ENCODE measurements at places on chromosomes 1 and 21. TPM values are rescaled to one million over a fixed set of nuclear protein-coding genes. Genes with fewer than 3 reads are reported as not detected.

C4BPA gene
- polyA plus RNA-seq, result 0.50 TPM

DOCK7 gene
- polyA plus RNA-seq, result 42.3 TPM

BCAR3 gene
- polyA plus RNA-seq, result 14.2 TPM

MROH9 gene
- not detected for polyA plus RNA-seq

RTCA gene
- polyA plus RNA-seq, result 45.5 TPM

ATP6V1G3 gene
- polyA plus RNA-seq, result not detected

SHE gene
- polyA plus RNA-seq, result 6.7 TPM

OR2M3 gene
- 0.05 TPM for polyA plus RNA-seq

RGS13 gene
- polyA plus RNA-seq, result 0.11 TPM

PTGFR gene
- 4.1 TPM for polyA plus RNA-seq

VWA5B1 gene
- 4.5 TPM for polyA plus RNA-seq

SLC9C2 gene
- polyA plus RNA-seq, result 1.9 TPM

SELENBP1 gene
- 13.6 TPM for polyA plus RNA-seq

CYP4X1 gene
- polyA plus RNA-seq, result 20.0 TPM

GUK1 gene
- 396 TPM for polyA plus RNA-seq

TNFAIP8L2 gene
- 3.2 TPM for polyA plus RNA-seq

TEX35 gene
- polyA plus RNA-seq, result not detected

PTTG1IP gene
- polyA plus RNA-seq, result 219 TPM

OR2T11 gene
- polyA plus RNA-seq, result not detected

WNT3A gene
- not detected for polyA plus RNA-seq

TRIM33 gene
- polyA plus RNA-seq, result 39.1 TPM

RAB3B gene
- 38.8 TPM for polyA plus RNA-seq

RGSL1 gene
- polyA plus RNA-seq, result not detected

SH3BGR gene
- 8.8 TPM for polyA plus RNA-seq

CLCA4 gene
- not detected for polyA plus RNA-seq

GSTM3 gene
- 102 TPM for polyA plus RNA-seq

TEKT2 gene
- 15.8 TPM for polyA plus RNA-seq

TRIM63 gene
- polyA plus RNA-seq, result not detected

CELA2A gene
- not detected for polyA plus RNA-seq

GPR25 gene
- 0.63 TPM for polyA plus RNA-seq

KRTAP11-1 gene
- polyA plus RNA-seq, result not detected

PTGER3 gene
- polyA plus RNA-seq, result 21.3 TPM

KCNK1 gene
- 11.0 TPM for polyA plus RNA-seq

LDLRAD1 gene
- not detected for polyA plus RNA-seq

HRNR gene
- 0.03 TPM for polyA plus RNA-seq

PHF13 gene
- polyA plus RNA-seq, result 22.7 TPM

SERINC2 gene
- 8.9 TPM for polyA plus RNA-seq

IFI44L gene
- polyA plus RNA-seq, result 27.7 TPM
